ENCODE measurements at places on chromosomes 6 and 20.

DNA sequence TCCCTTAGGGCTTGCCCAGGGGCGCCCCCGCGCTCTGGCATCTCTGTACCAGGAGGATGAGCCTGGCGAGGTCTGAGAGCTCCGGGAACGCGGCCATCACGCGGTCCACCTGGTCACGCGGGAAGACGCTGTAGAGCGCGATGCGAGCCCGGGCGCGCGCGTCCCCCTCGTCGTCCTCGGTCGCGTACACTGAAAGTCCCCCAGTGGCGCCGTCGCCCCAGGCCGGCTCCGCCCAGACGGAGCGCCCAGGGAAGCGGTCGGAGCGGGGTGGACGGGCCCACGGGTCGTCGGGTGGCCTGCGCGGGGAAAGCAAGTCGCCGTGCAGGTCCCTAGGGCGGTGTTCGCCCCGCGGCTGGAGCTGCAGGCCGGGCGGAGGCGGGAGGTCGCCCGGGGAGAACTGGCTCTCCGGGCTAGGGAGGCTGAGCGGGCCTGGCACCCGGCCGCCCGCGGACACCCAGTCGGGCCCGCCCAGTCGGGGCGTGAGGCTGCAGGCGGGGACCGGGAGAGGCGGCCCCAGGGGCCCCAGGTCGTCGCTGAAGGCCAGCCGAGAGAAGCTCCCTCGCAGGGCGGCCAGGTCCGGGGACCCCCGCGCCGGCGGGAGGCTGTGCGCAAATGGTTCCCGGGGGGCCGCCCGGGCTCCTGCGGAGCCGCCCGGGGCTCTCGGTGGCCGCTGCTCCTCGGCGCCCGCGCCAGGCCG, 34.0 kb downstream of the ZC3H12D start:
- DNase-seq = peak; percentile 51

DNA sequence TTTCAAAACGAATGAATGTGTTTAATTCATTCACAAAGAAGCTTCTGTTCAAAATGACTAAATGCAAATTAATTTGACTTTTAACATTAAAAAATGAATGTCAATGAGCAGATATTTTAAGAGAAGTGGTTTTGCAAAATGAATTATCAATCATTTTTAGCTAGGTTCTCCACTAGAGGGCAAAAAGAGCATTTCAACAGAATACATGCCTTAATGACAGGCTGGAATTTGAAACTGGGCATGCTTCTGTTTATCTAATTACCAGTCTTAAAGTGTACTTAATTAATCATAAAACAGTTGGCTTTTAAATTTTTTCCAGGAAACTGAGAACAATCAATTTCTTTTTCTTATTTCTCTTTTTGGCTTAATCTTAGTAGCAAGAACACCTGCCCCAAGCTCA, 63.8 kb upstream of the TINAG start:
- peak; percentile 36 for DNase-seq

DNA sequence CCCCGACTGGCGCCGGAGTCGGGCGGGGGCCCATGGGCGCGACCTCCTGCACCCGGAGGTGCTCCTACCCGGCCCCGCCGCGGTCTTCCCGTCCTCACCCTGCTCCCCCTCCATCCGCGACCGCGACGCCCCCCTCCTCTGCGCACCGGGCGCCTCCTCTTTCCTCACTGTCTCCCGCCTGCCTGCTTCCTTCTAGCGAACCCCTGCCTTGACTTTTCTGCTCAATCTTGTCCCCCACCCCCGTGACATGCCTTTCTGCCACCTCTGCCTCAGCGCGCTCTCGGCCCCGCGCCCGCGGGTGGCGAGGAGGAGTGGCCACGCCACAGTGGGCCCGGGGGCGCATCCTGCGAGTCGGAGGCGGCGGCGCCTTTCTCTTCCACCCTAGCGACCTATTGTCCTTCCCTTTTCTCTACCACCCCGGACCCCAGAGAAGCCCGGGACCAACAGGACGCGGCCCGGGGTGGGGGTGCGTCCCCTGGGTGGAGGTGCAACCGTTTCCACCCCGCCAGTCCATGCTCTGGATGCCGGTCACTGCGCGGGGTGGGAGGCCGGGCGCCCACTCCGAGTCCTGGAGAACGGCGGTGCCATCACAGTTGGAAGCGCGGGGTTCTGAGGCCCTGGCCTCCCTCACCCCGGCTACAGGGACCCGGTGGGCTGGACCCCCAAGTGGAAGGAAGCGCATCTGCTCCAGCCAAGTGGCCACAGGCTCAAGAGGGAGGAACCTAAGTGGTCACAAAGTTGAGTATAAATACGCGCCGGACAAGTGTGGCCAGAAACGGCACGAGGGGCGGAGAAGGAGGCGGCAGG, 2.0 kb downstream of the PDE10A start:
- DNase-seq = peak; percentile 45

DNA sequence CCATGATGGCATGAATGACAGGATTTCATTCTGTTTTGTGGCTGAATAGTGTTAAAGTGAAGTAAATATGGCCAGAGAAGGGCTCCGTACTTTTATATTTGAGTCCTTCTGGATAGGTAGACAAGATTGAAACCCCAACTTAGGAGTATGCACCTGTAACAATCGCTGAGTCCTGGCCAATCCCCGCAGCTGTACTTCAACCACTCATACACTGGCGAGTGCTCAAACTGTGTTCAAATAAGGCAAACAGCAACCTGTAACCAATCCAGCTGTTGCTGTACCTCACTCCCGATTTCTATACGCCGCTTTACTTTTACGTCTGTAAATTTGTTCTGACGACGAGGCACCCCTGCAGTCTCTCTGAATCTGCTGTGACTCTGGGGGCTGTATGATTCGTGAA, 6.7 kb downstream of the TTLL2 start:
- no peak for DNase-seq

DNA sequence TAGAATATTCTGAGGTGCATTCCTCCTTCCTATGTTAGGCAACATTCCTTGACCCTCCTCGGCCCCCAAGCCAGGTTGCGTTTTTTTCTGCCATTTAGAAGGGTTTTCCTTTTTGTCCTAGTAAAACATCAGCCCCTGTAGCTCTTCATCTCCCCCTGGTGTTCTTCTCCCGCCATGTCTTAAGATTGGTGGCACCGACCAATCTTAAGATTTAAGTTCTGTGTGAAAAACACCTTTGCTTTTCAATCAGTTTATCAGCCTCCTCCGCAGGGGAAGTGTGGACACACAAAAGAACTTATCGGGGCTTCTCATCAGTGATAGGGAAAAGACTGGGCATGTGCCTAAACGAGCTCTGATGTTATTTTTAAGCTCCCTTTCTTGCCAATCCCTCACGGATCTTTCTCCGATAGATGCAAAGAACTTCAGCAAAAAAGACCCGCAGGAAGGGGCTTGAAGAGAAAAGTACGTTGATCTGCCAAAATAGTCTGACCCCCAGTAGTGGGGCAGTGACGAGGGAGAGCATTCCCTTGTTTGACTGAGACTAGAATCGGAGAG, 719 bp upstream of the EDN1 start:
- peak; percentile 87 for DNase-seq

GRCh38 chr6:118720125-118720473, 68.7 kb upstream of the CEP85L start:
- DNase-seq = no peak

GRCh38 chr6:129320892-129321291, 389.1 kb downstream of the ARHGAP18 start:
- DNase-seq = no peak

DNA sequence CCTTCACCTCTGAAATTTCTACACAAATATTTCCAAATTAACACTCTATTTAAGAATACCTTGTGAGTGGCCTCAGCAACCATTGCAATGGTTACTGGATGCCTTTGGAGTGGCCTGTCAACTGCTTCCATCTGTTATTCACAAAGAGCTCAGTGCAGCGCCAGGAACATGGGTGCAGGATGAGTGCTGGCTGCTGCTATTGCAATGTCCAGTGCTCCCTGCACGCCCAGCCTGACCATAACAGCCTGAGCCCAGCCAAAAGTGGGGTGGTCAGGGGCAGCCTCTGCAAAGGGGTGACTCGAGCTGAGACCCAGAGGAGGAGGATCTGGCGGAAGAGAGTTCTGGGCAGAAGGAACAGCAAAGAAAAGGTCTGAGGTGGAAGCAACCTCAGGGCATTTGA, 18.4 kb downstream of the CASS4 start:
- DNase-seq = no peak

GRCh38 chr20:17431621-17432364, 99.4 kb downstream of the BFSP1 start:
- DNase-seq = peak; percentile 70

DNA sequence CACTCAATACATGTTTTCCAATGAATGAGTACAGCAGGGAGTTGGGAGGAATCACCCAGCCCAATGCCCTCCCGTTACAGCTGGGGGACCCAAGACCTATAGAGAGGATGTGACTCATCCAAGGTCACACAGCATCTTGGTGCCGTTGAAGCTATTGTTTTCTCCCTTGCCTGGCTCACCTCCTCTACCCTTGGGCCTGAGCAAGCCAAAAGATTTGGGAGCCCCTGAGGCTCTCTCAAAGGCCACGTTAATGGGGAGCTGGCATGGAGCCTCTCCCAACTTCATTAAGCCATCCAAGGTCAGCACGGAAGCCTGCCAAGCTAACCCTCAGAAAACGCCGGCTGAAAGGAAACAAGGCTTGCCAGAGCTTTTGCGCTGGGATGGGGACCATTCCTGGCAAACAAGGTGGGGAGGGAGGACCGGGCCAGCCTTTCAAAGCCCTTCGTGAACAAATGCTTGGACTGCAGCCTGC, 30.4 kb downstream of the KCNB1 start:
- peak; percentile 88 for DNase-seq

- DNase-seq = peak; percentile 87
These were observed 15.5 kb downstream of the SDCBP2 start for GRCh38 chr20:1313236-1313964.

GRCh38 chr6:21994821-21995220, 302.0 kb downstream of the PRL start:
- no peak for DNase-seq

- no peak for DNase-seq
These were observed 793 bp upstream of the FAM50B start for GRCh38 chr6:3848380-3848779.

DNA sequence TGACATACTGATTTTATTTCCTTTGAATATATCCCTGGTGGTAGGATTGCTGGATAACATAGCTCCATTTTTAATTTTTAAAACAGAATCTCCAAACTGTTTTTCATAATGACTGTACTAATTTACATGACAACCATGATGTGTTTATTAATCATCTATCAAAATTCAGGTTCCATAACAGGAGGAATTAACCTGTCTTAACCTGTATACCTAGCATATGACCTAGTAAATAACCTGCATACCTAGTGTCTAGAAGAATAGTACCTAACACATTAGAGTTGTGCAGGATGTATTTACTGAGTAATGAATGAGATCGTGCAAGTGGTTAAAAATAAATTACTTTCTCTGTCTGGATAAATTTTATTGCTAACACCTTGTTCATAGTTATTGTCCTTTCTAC, 45.8 kb upstream of the ARHGAP18 start:
- DNase-seq = no peak

- no peak for DNase-seq
These were observed 85.5 kb upstream of the RSPO3 start for GRCh38 chr6:127032971-127033370.

DNA sequence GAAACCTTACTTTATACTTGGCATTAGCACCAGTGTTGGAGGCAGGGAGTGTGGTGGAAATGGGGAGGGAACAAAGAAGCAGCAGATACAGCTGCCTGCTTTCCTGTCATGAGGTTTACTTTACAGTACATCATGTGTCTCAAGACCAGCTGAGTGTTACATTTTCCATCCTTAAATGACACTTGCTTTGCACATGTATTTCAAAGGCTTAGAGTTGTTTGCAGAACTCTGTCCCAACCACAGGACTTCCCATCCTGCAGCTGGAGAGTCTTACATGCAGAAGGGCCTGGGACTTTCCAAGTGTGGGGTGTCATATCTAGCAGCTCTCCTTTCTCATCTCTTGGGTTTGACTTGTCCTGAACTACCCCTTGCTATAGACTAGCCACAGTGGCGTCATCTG, 395.9 kb downstream of the DHX35 start:
- DNase-seq = no peak

GRCh38 chr6:164195278-164195941, 780.9 kb downstream of the QKI start:
- DNase-seq = no peak

GRCh38 chr6:147768969-147769368, 260.5 kb downstream of the SAMD5 start:
- DNase-seq = no peak

GRCh38 chr6:39184906-39185580, 44.2 kb downstream of the KCNK5 start:
- DNase-seq = no peak

DNA sequence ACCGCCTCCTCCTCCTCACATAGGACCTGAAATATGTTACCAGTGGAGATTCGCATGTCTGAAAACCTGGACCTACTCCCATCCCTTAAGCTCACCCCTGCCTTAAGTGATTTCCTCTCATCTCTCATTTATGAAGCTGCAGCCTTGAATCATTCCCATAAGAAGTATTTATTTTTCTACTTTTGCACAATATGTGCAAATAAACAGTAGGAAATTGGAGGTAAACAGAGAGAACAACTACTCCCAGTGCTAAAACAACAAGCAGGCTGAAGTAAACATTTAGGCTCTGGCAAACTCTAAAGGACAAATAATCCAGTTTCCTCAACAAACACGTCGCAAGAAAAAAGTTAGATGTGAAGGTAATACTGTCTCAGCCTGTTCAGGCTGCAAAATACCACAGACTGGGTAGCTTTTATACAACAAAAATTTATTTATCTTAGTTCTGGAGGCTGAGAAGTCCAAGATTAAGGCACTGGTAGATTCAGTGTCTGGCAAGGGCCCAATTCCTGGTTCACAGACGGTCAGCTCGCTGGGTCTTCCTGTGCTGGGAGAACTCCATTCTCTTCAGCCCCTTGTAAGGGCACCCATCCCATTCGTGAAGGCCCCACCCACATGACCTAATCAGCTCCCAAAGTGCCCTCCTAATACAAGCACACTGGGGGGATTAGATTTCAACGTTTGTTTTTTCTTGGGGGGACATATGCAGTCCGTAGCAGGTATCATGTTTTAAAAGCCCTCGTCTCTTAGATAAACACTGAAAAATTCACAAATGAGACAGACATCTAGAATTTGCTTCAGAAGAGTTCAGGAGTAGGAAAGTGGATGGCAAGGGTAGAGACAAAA, 15.6 kb downstream of the SPATA2 start:
- DNase-seq = no peak

DNA sequence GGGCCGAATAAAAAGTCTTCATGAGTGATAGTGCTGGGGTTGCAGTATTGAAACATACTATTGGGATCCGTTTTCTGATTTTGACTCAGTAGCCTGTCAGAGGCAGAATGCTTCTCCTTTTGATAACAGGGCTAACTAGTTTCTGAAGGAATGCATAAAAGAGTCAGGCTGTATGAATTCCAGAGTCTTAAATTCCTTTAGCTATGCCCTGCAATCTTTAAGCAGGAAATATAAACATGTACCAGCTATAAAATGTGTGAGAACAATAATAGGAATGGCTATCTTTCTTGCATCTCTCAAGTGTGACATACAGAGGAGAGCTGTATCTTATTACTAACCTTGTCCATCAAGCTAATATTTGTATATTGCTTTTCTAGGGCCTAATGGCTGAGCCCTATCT, 917.1 kb downstream of the KIF16B start:
- DNase-seq = peak; percentile 4

GRCh38 chr6:111663692-111664564, 58.2 kb upstream of the TRAF3IP2 start:
- DNase-seq = peak; percentile 70

GRCh38 chr6:46312654-46313053, 141.9 kb upstream of the ENPP5 start:
- DNase-seq = no peak

- DNase-seq = peak; percentile 22
These were observed 52.0 kb upstream of the FYN start for GRCh38 chr6:111925296-111925695.

GRCh38 chr6:167708501-167709094, 118.1 kb upstream of the AFDN start:
- DNase-seq = no peak

All from astrocyte of the hippocampus (primary cell).